Temporal lobe (tissue), 4 donors: ENCODE measurements at places on chromosomes 6 and 20. TPM values are rescaled to one million over a fixed set of nuclear protein-coding genes. Genes with fewer than 3 reads are reported as not detected.

Gene RPS10
- 674 TPM for total RNA-seq

Gene OPRL1
- total RNA-seq = 8.4 TPM

Gene TPX2
- 6.6 TPM for total RNA-seq

Gene HDAC2
- 235 TPM for total RNA-seq

Gene RALGAPB
- 43.5 TPM for total RNA-seq

Gene JARID2
- 14.3 TPM for total RNA-seq

Gene LY86
- 2.0 TPM for total RNA-seq

Gene CARMIL1
- 21.1 TPM for total RNA-seq

Gene KHDC1
- total RNA-seq = 2.7 TPM

Gene BTN3A1
- total RNA-seq = 22.9 TPM
